CD8-positive, alpha-beta T cell (primary cell): ENCODE measurements at places on chromosomes 2 and 18.

DNA sequence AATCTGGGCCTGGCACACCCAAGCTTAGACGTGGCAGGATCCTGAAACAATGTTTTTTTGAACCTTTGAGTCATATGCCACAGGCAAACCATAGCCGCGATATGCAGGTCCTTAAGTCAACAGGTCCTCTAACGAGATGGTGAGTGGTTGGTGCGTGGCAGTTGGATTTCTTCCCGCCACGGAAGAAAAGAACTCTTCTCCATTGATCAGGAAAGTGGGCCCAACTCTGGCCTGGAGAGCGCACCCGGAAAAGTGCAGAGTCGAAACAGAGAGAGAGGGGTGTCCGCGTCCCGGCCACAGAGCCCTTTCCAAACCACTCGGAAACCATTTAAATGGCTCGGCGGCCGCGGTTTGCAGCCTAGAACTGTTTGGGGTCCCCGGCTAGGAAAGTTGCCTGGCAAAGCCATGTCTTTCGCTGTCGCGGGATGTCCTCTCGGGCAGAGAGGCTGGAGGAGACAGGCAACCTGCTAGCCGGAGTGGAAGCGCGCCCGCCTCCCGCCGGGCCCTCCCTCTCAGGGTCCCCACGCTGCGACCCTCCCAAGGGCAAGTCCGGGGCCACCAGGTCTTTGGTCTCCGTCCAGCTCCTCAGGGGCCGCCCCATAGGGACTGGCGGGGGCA lies 777 bp downstream of the GALNT3 start:
- DNase-seq: peak; percentile 11

DNA sequence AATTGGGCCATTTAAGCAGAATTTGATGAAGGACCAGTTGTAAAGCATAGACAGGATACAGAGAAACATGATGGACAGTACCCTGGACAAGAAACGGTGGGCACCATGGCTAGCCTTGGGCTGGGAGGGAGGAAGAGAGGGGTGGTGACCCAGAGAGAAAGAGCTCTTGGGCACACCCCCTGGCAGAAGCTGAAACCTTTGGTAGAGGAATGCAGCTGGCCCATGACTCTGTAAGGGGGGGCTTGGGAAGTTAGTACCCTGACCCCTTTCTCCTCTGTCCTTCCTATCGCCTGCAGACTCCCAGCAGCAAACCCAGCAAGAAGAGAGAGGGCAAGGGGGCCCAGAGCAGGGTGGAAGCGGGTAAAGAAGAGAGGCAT lies 32.6 kb downstream of the MRPL44 start:
- DNase-seq: no peak

- DNase-seq: no peak
Measured at GRCh38 chr2:224925810-224926100, 116.5 kb downstream of the DOCK10 start.

DNA sequence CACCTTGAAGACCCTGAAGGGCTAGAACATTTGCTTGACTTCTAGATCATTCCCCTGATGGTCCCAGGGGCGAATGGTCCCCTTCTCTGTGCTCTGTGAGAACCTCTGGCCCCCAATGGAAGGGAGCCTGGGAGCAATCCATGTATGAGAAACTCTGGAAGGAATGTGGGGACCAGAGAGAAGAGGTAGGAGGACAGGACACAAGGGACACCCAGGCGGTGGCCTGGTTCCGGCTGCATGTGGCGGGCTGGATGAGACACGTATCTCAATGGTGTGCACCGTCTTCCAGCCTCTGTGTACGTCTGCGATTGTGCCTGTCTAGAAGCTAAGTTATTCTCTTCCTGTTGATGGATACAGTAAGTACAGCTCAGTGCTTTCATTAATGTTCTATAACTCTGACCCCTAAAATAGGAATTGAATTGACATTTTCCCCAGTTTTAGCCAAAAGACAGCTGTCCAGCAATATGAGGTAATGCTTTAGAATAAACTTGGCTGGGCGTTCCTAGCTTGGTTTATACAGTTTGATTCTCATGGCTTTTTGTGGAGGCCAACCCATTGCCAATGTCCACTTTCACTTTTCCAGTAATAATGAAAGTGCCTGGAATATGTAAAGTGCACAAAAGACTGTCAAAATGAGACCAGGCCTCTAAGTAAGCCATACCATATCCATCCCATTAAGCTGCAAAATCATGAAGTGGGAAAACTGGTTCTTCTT lies 30.1 kb upstream of the COPS8 start:
- DNase-seq: no peak

DNA sequence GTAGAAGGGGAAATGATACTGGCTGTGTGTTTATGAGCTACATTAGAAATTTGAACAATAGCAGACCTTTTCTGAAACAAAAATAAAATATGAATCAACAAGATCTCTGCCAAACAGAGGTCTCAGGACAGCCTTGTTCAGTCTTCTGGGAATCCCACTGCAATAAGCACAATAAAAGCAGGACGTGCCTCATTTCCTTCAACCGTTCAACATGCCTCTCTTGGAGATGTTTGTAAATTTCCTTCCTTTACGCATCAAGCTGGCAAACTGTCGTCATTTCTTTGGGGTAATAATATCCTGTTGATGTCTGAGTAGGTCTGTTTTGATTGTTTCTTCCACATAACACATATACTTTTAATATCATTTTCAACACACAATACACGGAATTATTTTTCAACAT lies 77.2 kb downstream of the TCF4 start:
- no peak for DNase-seq

GRCh38 chr2:21268197-21268877 lies 144.6 kb downstream of the TDRD15 start:
- no peak for DNase-seq

- no peak for DNase-seq
Measured at GRCh38 chr2:68316111-68316510, 3.6 kb downstream of the CNRIP1 start.

GRCh38 chr2:112944971-112945370 lies 32.8 kb upstream of the IL36G start:
- no peak for DNase-seq

GRCh38 chr2:73359915-73360697 lies 25.5 kb upstream of the ALMS1 start:
- DNase-seq: no peak

GRCh38 chr2:59893612-59894011 lies 659.8 kb downstream of the BCL11A start:
- no peak for DNase-seq

DNA sequence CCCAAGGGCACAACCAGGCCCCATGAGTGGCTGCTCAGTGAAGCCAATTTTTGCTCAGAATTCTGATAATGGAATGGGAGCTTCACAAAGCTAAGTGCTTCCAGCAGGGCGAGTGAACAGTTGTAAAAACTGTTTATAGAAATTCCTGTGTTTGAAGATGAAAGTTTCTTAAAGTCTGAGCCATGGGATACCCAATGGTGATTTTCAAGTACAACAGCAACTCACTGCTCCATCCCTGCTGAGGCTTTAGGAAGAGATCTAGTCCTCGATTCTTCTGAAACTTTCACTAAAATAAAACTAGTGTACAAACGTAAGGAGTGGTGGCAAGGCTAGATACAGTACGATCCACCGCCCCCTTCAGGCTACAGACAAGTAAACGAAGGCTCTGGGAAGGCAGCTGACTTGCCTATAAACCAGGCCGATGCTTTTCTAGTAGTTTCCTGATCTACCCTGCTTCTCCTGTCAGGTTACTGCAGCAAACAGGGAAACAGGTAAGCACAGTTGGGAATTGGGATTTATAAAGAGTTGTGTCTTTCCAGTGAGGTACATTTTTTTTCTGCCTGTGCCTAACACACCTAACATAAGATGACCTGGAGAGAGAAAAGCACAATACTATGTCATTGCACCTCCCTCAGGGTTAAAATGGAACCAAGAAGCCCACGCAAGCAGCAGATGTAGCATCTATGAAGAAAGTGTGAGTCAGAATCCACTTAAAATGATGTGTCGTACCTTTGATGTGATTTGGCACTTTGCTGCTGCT lies 108.7 kb downstream of the UXS1 start:
- DNase-seq: peak; percentile 75

DNA sequence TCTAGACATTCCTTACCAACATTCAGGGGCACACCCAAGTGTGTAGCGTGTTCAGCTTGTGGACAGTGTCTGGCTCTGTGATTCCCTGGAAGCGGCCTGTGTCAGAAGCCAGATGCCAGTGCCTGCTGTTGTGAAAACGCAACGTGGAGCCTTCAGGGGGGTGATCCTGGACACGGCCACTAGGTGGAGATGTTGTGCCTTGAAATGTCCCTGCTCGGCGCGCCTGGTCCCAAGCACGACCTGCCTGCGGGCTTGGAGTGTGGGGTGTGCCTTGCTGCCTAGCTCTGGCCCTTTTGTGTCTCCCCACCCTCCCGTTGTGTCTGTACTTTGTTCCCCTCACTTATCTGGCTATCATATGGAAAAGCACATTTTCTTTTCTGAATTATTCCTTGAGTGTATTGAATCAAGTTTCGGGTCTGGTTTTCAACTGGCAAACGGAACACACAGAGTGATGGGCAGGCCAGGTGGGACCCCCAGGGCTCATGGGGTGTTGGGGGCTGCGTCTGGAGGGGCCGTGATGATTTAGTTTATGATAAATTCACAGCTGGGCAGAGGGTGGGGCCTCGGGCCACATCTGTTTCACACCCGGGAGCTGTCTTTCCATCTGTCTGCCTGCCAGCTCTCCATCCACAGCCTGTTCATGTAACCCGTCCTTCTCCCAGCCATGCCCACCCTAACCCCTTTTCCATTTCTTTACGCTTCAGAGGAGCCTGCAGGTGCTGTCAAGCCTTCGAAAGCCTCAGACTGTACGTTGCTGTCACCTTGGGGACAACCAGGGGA lies 95.5 kb downstream of the DYSF start:
- peak; percentile 75 for DNase-seq

DNA sequence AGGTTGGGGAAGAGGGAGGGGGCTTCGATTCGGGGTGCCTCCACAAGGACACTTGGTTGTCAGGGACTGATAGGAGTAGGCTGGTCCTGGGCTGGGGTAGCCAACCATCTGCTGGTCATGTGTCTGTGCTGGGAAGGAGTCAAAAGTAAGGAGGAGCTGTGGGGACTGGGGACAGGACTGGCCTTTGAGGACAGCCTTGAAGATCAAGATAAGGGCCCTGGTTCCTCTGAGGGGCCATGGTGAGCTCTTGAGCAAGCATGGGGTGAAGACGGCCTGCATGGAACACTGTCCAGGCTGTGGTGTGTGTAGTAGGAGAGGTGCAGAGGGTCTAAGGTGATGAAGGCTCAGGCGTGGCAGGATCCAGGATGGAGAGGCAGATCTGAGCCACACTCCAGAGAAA lies 1.7 kb downstream of the CYP27A1 start:
- DNase-seq: no peak

- no peak for DNase-seq
Measured at GRCh38 chr18:70036771-70037347, 89.2 kb upstream of the CD226 start.

DNA sequence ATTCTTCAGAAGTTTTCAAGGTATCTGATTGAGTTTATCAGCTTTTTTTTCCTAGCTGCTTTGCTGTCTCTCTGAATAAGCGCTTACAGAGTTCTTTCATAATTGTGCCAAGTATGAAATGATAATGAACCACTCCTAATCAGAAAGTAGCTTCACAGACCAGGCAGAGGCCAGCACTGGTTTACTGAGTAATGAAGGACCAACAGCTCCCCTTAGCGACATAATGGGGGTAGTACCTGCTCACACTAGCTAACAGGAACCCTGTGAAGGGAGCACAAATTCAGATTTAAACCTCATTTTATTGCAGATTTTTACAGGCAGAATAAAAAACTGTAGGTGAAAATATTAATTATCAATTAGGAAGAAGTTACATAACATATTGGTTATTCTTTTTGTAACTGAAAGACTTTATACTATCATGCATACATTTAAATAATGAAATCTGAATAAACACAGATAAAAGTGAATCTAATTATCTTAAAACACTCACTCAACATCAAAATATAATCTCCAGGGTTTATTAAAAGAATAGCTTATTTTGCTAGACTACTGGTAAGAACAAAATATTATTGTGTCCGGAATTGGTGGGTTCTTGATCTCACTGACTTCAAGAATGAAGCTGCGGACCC lies 53.7 kb upstream of the LRRC30 start:
- no peak for DNase-seq

DNA sequence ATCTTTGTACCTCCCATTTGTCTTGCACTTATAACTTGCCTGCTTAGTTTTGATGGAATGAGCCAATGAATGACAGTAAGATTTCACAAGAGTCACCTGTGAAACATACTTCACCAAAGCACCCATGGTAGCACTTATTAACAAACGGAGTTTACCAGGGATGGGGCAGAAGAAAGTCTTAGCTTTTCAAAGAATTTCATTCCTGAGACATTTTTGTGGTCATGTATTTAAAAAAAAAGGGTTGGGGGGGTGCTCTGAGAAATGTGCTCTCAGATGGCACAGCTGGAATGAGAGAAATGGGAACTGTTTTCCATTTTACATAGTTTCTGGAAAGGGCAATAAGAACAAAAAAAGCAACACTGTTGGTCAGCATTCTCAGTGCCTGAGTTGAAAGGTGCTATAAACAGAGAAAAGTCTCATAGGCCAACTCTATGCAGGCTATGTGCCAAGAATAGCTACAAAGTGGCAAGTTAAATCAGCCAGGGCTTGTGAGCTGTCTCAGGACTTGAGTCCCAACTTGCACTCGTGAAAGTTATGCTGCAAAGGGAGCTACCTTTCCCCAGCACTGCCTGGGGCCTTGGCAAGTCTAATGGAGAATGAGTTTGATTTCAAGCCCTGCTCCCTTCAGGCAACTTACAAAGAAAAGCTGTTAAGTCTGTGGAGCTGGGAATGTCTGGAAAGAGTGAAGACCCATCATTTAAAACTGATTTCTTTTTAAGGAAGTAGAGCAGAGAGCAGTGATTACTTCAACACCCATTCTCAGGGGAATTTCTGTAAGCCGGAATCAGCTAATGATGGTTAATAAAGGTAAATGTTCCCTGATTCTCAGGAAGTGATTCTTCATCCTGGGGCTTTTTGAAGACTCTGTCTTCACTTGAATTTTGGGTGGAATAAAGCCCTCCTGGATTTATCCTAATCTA lies 170.6 kb downstream of the SLC8A1 start:
- no peak for DNase-seq

DNA sequence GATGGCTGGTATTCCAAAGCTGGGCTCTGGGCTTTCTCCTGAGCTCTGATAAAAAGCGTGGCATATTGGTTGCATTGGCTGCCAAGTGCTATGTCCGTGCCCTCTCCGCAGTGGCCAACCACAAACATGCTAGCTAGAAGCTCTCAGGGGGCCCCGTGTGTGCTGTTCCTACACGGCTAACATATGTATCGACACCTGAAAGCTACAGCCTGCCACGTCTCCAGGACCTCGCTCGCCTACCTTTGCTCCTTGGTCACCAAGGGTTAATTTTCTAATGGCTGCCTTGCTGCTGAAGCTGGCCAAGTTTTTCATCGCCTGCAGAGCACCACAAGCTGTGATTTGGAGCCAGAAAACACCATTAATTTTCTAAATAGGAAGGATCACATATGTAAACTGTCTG lies 888.4 kb downstream of the BCL11A start:
- no peak for DNase-seq

GRCh38 chr2:163716101-163716500 lies 19.7 kb downstream of the FIGN start:
- DNase-seq: no peak

DNA sequence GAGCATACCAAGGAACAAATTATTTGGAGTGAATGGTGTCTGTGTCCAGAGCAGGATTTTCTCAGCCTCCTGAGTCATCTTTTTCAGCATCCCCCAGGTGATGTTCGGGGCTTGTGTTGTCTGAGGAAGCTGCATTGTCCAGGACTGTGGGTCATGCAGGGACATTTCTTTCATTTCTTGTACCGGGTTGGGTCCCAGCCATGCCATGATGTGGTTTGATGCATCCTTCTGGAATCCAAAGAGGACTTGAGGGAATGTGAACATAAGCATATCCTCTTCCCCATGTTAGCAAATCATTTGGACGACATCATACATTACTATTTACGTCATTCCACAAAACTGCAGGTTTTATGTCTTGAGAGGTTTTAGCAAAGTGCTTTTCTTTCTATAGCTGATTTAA lies 797.8 kb downstream of the CCDC85A start:
- DNase-seq: no peak
